ENCODE measurements at places on chromosomes 16 and 17.

- no peak for DNase-seq
These were observed 13.7 kb upstream of the CACNG1 start for GRCh38 chr17:67030641-67031040.

DNA sequence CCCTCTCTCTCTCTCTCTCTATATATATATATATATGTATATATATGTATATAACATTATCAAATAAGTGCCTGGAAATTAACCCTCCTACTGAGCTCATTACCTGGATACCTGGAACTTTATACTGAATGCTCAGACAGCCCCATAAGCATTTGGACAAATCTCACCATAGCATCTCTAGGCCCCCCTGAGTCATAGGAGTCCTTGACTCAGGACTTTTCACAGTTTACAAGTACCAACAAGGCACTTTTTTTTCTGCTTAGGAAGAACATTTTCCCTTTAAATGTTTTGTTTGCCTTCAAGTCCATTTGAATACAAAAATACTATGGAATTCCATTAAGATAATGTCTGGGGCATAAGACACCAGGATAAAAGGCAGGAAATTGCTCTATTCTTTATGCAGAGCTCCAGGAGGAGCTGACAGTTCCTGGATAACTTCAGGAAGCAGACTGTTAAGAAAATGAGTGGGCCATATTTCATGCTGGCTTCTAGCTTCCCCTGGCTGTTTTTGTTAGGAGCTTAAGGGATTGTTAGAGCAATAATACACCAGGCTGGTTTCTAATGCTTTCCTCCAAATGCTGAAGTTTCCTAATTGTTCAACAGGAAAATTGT is 171.7 kb upstream of the ASIC2 start:
- DNase-seq, result no peak

DNA sequence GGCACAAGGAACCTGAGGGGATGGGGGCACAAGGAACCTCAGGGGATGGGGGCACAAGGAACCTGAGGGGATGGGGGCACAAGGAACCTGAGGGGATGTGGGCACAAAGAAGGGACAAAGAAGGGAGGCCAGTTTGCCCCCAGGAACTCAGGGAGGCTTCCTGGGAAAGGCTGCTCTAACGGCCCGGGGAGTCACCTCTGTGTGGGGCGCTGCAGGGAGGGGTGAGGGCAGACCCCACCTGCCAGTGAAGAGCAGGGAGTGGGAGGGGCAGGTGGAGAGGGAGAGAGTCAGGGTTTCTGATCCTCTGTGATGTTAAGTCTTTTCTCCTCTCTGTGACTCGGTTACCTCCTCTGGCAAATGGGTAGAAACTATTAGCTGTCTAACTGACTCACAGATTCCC is 57.7 kb downstream of the TIMM22 start:
- DNase-seq, result no peak

DNA sequence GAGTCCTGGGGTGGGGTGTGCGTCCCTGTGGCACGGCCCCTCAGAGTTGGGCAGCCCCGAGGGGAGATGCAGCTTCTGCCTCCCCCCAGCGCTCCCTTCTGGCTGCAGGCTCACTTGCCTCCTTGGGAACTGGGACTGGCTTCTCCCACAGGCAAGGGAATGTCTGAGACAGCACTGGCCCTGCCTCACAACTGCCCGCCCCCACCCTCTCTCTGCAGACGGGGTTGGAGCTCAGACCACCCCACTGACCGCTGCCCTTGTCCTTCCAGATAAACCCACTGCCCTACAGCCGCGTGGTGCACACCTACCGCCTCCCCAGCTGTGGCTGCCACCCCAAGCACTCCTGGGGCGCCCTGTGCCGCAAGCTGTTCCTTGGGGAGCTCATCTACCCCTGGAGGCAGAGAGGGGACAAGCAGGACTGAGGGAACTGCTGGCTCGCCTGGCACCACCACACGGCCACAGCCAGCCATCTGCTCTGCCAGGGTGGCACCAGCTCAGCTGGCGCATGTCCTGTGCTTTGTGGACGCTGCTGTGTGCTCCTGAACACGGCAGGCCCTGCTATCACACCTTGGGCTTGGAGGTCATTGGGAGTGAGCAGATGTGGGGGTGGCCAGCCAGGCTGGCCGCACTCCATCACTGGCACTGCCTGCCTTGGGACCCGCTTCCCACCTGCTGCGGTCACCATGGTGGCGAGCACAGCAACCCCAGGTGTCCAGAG is 7.1 kb upstream of the RAB40C start:
- DNase-seq, result peak; percentile 96

All from pancreas (tissue), 10 donors.